Activated CD4-positive, alpha-beta memory T cell treated with anti-CD3 and anti-CD28 coated beads, Interleukin-2, amount 10 ng/mL, durations not matched to agents 7 days and 5 days (primary cell): ENCODE measurements at places on chromosomes 13 and 19. TPM values are rescaled to one million over a fixed set of nuclear protein-coding genes. Genes with fewer than 3 reads are reported as not detected.

The SELENOV gene
- total RNA-seq: not detected

- no peak for DNase-seq
- H3K27me3 ChIP-seq: no peaks in the 10 kb centered on the region
- peaks cover 41% of the 10 kb centered on the region for H3K36me3 ChIP-seq
- H3K27ac ChIP-seq: no peak overlapping the region
- H3K4me3 ChIP-seq: no peak overlapping the region
Observed at GRCh38 chr13:40626561-40626960, 39.9 kb downstream of the FOXO1 start.

DNA sequence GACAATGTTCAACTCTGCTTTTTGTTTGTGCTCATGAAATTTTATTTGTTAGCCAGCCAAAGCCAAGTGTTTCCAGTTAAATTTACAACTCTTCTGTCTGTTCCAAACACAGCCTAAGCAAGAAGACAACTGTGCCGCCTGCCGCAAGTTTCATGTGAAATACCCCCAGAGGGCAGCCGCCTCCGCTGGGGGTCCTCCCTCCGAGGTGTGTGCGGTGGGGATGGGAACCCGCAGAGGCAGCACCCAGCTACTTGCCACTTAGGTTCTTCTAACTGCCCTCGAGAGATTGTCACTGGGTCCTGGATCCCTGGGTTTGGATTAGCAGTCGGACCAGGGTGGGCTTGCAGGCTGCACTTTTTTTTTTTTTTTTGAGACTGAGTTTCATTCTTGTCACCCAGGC is 28.5 kb downstream of the ATP11A start:
- DNase-seq: no peak
- peaks cover 3% of the 10 kb centered on the region for H3K4me1 ChIP-seq
- H3K27ac ChIP-seq: no peak overlapping the region
- no peaks in the 10 kb centered on the region for H3K27me3 ChIP-seq
- no peak overlapping the region for H3K4me3 ChIP-seq

GRCh38 chr13:45333251-45333976 is 7.6 kb downstream of the TPT1 start:
- H3K4me1 ChIP-seq: peaks cover 92% of the 10 kb centered on the region
- H3K4me3 ChIP-seq: no peak overlapping the region
- H3K36me3 ChIP-seq: peaks cover 63% of the 10 kb centered on the region
- no peaks in the 10 kb centered on the region for H3K27me3 ChIP-seq
- peak overlapping the region; percentile 92 for H3K27ac ChIP-seq
- no peak for DNase-seq

- H3K4me1 ChIP-seq: no peaks in the 10 kb centered on the region
- H3K36me3 ChIP-seq: no peaks in the 10 kb centered on the region
- H3K27me3 ChIP-seq: peaks cover 5% of the 10 kb centered on the region
- no peak overlapping the region for H3K27ac ChIP-seq
- no peak for DNase-seq
Observed at GRCh38 chr19:30681162-30682100, 309.2 kb downstream of the ZNF536 start.

DNA sequence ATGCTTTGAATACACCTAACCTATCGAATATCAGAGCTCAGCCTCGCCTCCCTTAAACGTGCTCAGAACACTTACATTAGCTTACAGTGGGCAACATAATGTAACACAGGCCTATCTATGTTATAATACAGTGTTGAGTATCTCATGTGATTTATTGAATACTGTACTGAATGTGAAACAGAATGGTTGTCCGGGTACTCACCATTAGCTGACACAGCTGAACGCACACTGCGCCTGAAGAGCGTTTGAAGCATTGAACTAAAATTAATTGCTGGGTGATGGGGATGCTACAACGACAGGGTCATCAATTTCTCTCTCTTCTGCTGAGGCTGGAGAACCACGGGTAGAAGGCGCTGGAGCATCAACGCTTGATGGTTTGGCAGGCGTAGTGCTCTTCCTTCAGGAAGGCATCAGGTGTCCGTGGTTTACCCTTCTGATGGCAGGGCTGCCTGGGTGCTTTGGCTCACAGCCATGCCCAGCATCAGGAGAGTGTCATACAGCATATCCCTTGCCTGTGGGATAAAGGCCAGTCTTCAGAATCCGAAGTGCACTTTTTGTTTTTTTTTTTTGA is 46.9 kb upstream of the UBE2L5 start:
- no peak for DNase-seq
- H3K27me3 ChIP-seq: no peaks in the 10 kb centered on the region
- peaks cover 93% of the 10 kb centered on the region for H3K4me1 ChIP-seq
- H3K27ac ChIP-seq: peak overlapping the region; percentile 96

The CFAP97D2 gene
- not detected for total RNA-seq

The DAND5 gene
- total RNA-seq: 0.13 TPM

The LRRC8E gene
- not detected for total RNA-seq

DNA sequence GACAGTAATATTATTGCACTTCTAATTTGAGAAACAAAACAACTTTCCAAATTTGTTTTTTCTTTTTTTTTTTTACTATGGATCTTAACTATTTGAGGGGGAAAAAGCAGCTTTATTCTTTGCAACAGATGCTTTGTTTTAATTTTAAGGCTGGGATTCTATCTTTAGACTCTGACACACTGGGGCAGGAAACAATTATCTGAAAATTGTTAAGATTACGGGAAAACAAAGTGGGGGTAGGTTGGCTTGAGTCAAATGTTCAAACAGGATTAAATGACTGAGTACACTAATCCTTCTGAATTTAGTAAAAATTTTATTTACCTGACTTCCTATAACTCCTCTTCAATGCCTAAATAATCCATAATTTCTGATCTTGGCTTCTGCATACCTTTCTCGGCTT is 543.2 kb downstream of the SLITRK6 start:
- no peak overlapping the region for H3K27ac ChIP-seq
- H3K4me3 ChIP-seq: no peak overlapping the region
- H3K4me1 ChIP-seq: no peaks in the 10 kb centered on the region
- no peaks in the 10 kb centered on the region for H3K27me3 ChIP-seq

The CYP2A7 gene
- total RNA-seq: not detected

DNA sequence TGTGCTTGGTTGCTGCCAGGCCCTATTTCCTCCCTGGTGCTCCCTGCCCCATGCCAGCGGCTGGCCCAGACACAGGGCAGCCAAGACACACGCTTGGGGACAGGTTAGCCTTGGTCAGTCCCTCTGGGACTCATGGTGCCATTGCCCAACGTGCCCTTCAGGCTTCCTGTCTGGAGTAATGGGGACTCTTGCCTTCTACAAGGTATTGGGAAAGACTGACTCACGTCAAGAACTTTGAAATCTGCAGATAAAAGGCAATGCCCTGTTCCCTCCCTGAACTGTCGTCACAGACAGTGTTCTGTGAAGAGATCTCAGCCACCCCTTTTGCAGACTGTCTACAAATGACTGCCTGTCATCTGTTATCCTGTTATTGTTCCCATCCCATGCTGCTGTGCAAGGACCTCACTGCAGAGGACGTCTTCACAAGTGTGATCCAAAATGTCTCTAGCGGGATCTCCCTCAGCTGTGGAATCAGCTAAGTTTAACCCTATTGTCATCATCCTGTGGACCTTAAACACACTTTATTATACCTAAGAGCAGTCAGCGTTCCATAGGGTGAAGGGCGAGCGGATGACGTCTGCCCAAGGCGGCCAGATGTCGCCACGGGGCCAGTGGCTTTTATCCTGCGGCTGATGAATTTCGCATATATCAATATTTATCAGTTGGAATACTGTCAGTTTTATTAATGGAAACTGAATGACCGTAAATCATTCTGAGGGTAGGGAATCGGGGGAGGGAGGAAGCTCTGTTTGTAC is 59.0 kb downstream of the GSX1 start:
- no peak overlapping the region for H3K4me3 ChIP-seq
- peaks cover 29% of the 10 kb centered on the region for H3K27me3 ChIP-seq
- H3K4me1 ChIP-seq: no peaks in the 10 kb centered on the region
- DNase-seq: no peak

- H3K36me3 ChIP-seq: peaks cover 15% of the 10 kb centered on the region
- peak; percentile 24 for DNase-seq
- H3K27ac ChIP-seq: peak overlapping the region; percentile 54
- H3K4me3 ChIP-seq: peak overlapping the region; percentile 79
- H3K27me3 ChIP-seq: peaks cover 5% of the 10 kb centered on the region
Observed at GRCh38 chr19:343941-344624, 513 bp downstream of the MIER2 start.

DNA sequence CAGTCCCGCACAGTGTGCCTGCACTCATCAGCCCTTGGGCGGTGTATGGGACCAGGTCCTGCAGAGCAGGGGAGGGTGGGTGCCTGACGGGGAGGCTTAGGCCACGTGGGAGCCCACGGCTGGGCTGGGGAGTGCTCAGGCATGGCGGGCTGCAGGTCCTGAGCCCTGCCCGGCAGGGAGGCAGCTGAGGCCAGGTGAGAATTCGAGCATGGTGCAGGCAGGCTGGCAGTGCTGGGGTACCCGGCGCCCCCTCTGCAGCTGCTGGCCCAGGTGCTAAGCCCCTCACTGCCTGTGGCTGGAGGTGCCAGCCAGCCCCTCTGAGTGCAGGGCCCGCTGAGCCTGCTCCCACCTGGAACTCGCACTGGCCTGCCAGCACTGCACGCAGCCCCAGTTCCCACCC is 630.9 kb upstream of the PCDH20 start:
- no peak for DNase-seq
- no peak overlapping the region for H3K4me3 ChIP-seq
- H3K36me3 ChIP-seq: no peaks in the 10 kb centered on the region
- H3K4me1 ChIP-seq: no peaks in the 10 kb centered on the region
- no peaks in the 10 kb centered on the region for H3K27me3 ChIP-seq

DNA sequence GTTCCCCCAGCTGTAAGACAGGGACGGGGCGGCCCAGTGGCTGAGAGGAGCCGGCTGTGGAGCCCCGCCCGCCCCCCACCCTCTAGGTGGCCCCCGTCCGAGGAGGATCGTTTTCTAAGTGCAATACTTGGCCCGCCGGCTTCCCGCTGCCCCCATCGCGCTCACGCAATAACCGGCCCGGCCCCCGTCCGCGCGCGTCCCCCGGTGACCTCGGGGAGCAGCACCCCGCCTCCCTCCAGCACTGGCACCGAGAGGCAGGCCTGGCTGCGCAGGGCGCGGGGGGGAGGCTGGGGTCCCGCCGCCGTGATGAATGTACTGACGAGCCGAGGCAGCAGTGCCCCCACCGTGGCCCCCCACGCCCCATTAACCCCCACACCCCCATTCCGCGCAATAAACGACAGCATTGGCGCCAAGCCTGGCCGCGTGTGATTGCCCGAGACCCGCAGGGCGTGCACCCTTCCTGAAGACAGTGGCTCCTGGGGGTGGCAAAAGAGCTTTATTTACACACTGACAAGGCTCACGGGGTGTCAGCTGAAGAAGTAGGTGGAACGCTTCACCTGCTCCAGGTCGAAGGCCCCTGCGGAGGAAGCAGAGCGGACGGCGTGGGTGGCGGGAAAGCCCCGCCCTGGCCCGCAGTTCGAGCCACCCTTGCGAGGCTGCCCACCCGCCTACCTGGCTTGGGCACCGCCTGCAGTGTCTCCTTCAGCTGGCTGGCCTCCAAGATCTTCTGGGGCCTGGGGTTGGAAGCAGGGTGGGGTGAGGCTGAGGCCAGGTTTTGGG is 16.4 kb downstream of the POLRMT start:
- no peak overlapping the region for H3K4me3 ChIP-seq
- H3K36me3 ChIP-seq: peaks cover 27% of the 10 kb centered on the region
- no peaks in the 10 kb centered on the region for H3K27me3 ChIP-seq
- H3K4me1 ChIP-seq: peaks cover 12% of the 10 kb centered on the region
- no peak overlapping the region for H3K27ac ChIP-seq

DNA sequence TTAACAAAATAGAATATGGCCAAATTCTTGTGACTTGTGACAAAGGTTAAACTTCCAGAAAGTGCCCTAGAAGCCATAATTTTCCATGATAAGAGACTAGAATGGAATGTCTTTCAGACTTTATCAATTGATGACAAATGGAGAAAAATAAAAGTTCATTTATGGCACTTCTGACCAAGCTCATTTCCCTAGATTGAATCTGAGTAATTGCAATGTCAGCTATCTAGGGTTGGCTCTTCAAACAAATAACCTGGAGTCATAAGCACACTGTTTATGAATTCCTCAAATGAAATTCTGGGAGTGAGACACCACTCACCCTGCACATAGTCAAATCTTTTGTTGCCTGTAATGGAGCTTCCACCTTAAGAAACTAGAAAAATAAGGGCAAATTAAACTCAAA is 11.4 kb downstream of the ARHGEF7 start:
- no peaks in the 10 kb centered on the region for H3K4me1 ChIP-seq
- no peak overlapping the region for H3K4me3 ChIP-seq
- no peak overlapping the region for H3K27ac ChIP-seq
- peaks cover 37% of the 10 kb centered on the region for H3K27me3 ChIP-seq
- no peak for DNase-seq

DNA sequence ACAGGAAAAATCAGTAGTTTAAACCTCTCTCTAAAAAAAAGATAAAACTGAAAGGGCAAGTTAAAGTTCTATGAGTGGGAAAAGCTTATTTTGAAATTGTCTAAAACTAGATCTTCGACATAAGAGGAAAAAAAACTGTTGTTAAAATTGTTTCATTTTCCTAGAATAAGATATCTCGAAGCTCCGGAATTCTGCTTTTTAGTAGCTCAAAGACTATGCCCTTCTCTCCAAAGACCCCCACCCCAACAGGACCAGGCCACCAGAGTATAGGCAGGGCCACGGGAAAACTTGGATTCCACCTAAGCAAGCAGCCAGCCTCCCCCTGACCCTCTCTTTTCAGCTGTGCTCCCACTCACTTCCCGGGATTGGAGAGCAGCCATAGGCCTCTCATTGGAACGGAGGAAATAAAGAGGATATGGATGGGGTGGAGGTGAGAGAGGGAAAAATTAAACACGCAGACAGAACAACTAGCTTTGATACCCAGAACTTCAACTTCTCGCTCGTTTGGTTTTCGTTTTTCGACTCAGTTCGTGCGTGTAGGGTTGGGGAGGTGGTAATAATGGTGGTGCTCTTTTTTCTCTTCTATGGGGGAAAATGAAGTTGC is 3.0 kb downstream of the POU4F1 start:
- no peak overlapping the region for H3K27ac ChIP-seq
- DNase-seq: no peak
- H3K4me1 ChIP-seq: peaks cover 30% of the 10 kb centered on the region
- peak overlapping the region; percentile 15 for H3K4me3 ChIP-seq
- peaks cover 82% of the 10 kb centered on the region for H3K27me3 ChIP-seq

DNA sequence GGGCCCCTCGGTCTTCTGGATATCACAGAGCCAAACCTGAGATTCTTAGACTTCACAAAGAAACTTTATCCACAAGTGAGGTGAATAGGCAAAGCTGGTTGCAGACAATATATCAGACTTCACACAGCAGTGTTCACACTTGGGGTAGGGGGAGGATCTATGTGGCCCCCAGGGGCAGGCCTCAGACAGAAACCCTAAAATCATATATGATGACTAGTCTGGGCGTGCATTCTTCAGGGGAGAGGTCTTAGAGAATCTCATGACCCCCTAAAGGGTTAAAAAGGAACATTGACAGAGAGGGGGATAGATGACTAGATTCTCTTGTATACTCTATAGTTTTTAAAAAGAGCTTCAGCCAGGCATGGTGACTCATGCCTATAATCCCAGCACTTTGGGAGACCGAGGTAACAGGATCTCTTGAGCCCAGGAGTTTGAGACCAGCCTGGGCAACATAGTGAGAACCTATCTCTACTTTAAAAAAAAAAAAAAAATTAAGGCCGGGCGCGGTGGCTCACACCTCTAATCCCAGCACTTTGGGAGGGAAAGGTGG is 2.8 kb downstream of the TYROBP start:
- H3K27ac ChIP-seq: no peak overlapping the region
- H3K4me1 ChIP-seq: peaks cover 48% of the 10 kb centered on the region
- H3K27me3 ChIP-seq: no peaks in the 10 kb centered on the region

The FAAP24 gene
- 7.6 TPM for total RNA-seq

The APOC1 gene
- total RNA-seq: 0.78 TPM

- no peaks in the 10 kb centered on the region for H3K36me3 ChIP-seq
- peaks cover 4% of the 10 kb centered on the region for H3K4me1 ChIP-seq
- H3K4me3 ChIP-seq: no peak overlapping the region
- H3K27ac ChIP-seq: no peak overlapping the region
- no peak for DNase-seq
Observed at GRCh38 chr19:18231775-18232174, 5.5 kb upstream of the PDE4C start.

The GRAMD1A gene
- total RNA-seq: 98.2 TPM
